ENCODE measurements at places on chromosomes 2 and 18.

- peak; percentile 34 for DNase-seq
Observed at GRCh38 chr2:31053929-31054782, 84.1 kb downstream of the GALNT14 start.

DNA sequence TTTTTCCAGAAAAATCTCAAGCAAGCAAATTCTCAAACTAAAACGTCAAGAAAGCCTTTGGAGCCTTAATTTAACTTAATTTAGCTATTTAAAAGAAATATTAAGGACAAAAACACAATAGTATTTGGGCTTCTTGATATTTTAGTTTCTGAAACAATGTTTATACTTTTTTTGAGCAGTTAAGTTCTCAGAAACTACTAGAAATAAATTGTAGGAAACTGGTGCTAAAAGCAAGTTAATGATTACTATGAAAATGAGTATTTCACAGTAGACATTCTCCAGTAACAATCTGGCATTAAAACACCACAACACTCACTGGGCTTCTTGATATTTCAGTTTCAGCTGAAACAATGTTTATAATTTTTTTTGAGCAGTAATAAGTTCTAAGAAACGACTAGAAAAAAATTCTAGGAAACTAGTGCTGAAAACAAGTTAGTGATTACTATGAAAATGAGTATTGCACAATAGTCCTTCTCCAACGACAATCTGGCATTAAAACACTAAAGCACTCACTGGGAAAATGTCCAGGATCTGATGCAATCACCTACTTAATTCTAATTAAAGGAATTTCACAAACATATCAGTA is 45.1 kb downstream of the TRAK2 start:
- no peak for DNase-seq

DNA sequence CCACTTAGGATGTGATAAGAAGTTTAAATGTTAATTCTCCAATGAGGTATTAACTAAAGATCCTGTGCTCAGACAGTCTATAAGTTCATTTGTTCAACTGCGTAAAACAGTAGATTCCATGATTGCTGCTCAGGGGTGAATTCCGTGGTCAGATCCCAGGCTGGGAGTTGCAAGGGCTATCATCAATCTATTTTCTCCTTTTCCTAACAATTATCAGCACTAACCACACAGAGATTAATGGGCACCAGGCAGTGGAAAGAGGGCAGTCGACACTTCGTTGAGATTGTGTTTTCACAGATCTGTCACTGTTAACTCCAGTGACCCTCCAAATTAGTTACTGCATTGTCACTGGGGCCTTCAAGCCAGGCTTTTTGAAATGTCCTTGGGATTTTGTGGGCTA is 154.1 kb upstream of the SPRED2 start:
- DNase-seq: no peak

GRCh38 chr18:27704736-27705361 is 472.1 kb downstream of the CDH2 start:
- DNase-seq: no peak

- DNase-seq: no peak
Observed at GRCh38 chr2:141698500-141698899, 432.3 kb downstream of the LRP1B start.

DNA sequence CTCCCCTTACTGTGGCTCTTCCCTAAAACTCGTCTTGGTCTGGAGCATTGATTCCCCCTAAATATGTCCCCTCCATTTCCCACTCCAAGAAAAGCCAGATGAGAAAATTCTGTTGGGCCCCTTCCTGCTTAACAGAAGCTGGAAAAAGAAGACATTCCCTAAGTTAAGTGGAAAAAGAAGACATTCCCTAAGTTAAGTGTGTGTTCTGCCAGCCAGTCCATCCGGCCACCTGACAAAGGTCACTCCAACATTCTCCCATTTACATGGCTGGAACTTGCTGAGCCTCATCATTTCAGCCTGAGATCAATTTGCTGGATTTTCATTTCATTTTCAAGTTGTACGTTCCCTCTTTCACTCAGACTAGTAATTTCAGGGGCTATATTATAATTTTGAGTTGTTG is 52.0 kb downstream of the LYPD1 start:
- no peak for DNase-seq

Data from lower leg skin (tissue), 4 donors.